ENCODE measurements at places on chromosomes 12 and 14. TPM values are rescaled to one million over a fixed set of nuclear protein-coding genes. Genes with fewer than 3 reads are reported as not detected.

HOXC12 gene
- total RNA-seq: not detected

MGAT4C gene
- total RNA-seq: under 0.01 TPM

RNASE3 gene
- total RNA-seq: not detected

DNA sequence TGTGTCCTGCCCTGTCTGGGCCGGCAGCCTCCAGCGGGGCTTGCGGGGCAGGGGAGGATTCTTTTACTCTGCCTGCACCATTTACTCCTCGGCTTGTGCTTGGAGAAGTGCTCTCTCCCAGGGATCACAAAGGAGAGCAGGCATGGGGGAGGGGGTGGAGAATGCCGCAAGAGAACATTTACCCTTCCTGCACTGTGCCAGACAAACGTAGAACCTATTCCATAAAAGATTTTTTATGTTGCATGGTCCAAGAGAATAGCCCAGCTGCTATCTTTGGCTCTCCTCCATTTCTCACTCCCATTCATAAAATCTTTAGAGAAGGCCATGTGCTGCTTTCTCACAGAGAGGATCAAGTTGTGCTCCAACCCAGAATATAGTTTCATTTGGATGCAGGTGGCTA, 159.4 kb downstream of the SPTSSA start:
- no peak for DNase-seq

GRCh38 chr14:99616832-99617800, 13.1 kb upstream of the CCDC85C start:
- no peak for DNase-seq

GRCh38 chr14:65637780-65638179, 225.2 kb downstream of the FUT8 start:
- no peak for DNase-seq

DNA sequence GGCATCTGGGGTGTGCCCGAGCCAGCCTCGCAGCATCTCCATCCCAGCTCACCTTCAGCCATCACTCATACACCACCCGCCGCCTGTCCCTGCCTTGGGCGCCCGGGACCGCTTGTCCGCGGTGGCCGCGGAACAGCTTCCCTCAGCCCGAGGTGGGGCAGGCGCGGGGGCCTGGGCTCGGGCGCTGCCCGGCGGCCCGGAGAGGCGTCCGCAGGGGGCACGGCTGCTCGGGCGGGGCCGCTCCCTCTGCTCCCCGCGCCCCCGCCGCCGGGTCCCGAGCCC, 430 bp downstream of the SLC41A2 start:
- no peak for DNase-seq

DNA sequence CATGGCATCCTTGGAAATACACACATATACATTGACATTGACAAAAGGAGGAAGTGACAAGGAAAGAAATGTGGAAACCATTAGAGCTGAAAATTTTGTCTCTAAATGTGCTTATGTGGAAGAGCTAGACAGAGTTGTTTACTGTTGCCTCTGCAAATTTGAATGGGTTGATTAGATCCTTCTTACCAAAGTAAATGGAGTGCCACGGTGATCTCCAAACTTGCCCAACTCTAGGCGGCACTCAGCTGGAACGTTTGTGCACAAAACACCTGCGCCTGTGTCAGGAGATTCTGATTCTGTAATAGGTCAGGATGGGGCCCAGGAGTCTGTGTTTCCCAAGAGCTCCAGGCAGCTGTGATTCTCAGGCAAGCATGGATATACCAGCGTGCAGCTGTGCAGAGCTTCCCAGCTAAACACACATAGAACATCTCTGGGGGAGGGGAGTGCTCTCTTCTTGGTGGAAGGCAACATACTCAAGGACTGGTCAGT, 77.8 kb upstream of the BDKRB2 start:
- DNase-seq: no peak
